ENCODE measurements at places on chromosomes 5 and 9.

DNA sequence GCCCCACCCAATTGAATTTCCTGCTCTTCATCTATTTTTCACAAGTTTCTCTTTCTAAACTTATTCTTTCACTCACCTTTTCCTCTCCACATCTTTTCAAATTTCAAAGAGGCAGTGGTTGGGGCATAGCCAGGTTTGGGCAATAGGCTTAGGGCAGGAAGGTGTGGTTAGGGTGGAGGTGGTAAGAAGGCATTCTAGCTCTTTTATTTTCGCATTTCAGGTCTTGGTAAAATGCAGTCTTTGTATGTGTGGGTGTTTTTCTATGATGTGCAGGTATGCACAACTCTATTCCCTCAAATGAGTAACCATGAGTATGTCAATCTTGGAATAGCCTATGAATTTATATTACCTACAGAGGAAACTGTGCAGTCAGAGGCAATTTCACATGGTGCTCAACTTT, 129.8 kb upstream of the IFNE start:
- DNase-seq, result no peak

- DNase-seq, result no peak
Observed at GRCh38 chr5:137190031-137190430, 309.1 kb downstream of the SPOCK1 start.

DNA sequence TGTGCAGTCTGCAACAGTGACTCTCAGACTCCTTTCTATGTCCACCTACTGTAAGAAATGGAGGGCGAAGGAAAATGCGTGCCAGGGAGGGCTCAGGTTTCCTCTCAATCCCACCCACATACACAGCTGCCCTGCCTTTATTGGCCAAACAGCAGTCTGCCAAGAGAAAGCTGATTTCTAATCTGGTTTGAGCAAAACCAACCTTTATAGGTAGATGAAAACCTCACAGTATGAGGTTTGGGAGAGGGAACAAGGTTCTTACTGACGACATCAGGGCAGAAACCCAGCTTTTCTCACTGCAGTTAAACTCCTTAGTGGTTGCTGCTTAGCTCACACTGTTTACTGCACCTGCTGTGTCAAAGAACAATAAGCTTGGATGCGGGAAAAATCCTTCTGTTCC, 152.3 kb upstream of the KLF9 start:
- DNase-seq, result no peak

DNA sequence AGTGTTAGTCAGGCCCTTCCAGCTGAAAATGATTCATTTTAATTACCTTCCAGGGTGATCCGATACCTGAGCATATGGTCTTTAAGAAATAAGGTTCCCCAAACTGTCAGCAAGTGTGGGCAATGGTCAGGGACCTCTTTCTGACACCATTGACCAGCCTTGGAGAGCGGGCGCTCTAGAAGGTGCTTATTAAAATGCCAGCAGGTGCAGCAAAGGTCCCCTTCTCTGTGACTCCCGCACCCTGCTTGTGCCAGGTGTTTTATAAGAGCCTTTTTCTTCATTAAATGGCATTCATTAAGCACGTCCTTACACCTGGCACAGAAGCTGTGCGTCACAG, 85.3 kb downstream of the MVB12B start:
- no peak for DNase-seq

DNA sequence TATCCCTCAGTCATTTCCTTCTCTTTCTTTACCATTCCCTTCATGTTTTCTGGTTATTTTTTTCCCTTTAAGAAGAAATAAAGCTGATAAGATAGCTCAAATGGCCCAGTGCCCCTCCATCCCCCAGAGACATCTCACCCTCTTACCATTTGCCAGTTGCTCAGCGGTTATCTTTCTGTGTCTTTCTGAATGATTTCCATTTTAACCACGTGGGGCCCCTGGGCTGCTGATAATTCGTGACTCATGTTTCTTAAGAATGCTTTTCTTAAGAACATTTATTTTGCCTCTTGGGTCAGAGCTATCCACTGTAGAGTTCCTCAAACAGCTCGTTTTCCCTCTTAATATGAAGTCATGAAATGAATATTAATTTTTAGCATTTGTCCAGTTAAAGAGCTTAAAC, 147.8 kb downstream of the MAST4 start:
- DNase-seq, result no peak

- DNase-seq, result no peak
Observed at GRCh38 chr5:119814655-119815054, 185.3 kb downstream of the FAM170A start.

DNA sequence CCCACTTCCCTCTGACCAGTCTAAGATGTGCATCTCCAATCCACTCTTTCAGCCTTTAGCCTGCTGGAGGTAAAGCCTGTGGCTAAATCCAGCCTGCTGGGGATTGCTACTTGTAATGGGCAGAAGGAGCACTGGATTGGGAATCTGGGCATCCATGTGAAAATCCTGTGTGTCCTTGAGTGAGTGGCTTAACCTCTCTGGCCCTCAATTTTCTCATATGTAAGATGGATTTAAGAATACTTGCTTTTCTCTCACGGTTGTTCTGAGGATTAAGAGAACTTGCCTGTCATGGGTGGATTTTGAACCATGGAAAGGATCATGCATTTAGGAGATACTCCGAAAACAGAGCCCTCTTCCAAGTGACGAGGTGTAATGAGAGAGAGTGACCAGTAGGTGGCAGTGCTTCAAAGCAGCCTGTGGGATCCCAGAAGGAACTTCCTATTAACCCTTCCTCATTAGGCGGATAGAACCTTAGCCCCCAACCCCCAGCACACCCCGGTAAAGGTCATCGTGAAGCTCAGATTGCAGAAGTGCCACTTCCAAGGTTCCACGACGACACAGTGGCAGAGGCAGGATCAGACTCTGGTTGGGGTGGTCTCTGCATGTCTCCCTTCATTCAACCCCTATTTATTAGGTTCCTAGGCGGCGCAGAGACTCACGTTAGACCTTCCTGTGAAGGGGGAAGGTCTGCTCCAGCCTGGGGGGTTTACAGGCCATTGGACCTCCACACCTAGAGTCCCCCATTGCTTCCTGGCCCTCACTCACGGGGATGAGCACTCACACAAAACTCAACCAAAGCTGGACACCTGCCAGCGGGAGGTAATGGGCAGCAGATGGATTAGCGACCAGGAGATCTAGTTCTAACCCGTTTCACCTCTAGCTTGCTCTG, 68.7 kb upstream of the ZNF618 start:
- peak; percentile 60 for DNase-seq

- no peak for DNase-seq
Observed at GRCh38 chr5:76264681-76265080, 138.4 kb upstream of the IQGAP2 start.

DNA sequence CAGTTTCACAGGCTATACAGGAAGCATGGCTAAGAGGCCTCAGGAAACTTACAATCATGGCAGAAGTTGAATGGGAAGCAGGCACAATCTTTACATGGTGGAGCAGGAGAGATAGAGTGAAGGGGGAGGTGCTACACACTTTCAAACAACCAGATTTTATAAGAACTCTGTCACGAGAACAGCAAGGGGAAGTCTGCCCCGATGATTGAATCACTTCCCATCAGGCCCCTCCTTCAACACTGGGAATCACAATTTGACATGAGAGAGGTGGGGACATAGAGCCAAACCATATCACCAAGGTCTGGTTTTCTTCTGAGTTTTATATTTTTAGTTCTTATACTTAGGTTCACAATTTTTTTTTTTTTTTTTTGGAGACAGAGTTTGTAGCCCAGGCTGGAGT, 16.1 kb downstream of the ZCCHC9 start:
- no peak for DNase-seq

DNA sequence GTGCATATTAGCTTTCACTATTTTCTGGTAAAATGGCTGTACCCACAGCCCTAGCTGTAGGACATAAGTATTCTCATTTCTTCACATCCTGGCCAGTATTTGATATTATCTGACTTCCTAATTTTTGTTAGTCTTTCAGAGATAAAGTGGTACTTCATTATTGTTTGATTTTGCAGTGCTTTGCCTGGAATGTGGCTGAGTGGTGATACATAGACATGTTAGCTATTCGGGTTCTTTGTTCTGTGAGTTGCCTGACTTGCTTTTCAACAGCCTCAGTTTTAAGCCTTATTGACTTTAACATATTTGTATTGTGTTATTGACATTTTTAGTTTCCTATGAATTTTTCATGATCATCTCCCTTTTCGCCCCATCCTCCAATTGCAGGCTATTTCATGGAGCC, 161.1 kb downstream of the GABBR2 start:
- no peak for DNase-seq

GRCh38 chr5:96999856-97000255, 64.0 kb downstream of the LNPEP start:
- no peak for DNase-seq

DNA sequence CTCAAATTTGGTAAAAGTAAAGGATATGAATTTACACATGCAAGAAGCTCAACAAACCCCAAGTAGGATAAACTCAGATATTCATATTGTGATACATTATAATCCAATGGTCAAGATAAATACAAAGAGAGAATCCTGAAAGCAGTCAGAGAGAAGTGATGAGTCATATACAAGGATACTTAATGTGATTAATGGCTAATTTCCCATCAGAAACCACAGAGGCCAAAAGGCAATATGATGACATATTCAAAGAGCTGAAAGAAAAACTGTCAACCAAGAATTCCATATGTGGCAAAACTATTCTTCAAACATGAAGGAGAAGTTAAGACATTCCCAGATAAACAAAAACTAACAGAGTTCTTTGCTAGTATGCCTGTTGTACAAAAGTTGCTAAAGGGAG, 19.5 kb upstream of the IRF1 start:
- no peak for DNase-seq

All from stomach (tissue), 19 donors.